ENCODE measurements at places on chromosomes 12 and 14.

- DNase-seq = no peak
Measured at GRCh38 chr12:34108405-34108803, 86.1 kb downstream of the ALG10 start.

- DNase-seq = no peak
Measured at GRCh38 chr12:105279460-105280056, 43.6 kb upstream of the APPL2 start.

DNA sequence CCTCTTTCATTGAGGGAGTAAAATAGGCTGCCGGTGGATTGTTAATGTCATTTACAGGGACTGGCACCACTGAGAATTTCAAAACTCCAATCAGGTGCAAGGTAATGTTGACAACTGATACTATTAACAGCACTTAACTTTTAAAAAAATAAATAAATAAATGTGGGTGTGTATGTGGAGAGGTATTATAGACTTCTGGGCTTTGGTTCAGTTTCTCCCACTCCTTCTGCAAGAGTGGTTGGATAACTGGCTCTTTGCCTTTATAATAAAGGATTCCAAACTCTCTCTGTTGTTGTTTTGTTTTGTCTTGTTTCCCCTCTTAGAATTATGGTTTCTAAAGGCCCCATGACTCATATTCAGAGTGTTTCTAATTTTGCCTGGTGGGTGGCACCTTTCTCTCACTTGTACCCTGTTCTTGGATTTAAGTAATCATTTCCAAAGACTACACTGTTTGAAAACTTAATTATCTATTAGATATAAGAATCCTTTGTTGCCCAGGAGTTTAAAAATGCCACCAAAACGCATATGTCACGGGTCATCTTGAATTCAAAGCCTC is 151.6 kb upstream of the ARID2 start:
- no peak for DNase-seq

GRCh38 chr14:73770977-73771847 is 57.0 kb upstream of the PNMA1 start:
- DNase-seq = no peak

DNA sequence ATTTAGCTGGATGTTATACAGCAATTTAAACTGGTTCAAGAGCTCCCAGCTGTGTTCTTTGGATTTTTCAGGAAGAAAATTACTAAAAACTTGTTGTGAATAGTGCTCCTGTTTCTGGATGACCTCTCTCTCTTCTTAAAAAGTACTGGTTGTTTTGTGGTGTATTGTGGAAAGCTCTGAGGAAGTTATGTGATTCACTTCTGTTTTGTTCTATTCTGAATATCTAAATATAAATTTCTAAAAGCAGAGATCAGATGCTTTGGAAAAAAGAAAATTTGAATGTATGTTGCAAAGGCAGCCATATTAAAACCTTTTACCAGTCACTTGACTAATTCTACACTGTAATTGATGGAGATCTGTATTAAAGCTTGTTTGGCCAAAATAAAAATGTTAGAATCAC is 3.4 kb upstream of the C3AR1 start:
- no peak for DNase-seq

- no peak for DNase-seq
Measured at GRCh38 chr12:27233814-27234213, 10.3 kb upstream of the STK38L start.

- DNase-seq = no peak
Measured at GRCh38 chr12:27644158-27644845, 51.9 kb upstream of the REP15 start.

GRCh38 chr12:104538056-104538455 is 81.3 kb downstream of the CHST11 start:
- DNase-seq = no peak

GRCh38 chr14:78959674-78960264 is 789.6 kb downstream of the NRXN3 start:
- DNase-seq = peak; percentile 64
